ENCODE measurements at places on chromosomes 6 and 20.

DNA sequence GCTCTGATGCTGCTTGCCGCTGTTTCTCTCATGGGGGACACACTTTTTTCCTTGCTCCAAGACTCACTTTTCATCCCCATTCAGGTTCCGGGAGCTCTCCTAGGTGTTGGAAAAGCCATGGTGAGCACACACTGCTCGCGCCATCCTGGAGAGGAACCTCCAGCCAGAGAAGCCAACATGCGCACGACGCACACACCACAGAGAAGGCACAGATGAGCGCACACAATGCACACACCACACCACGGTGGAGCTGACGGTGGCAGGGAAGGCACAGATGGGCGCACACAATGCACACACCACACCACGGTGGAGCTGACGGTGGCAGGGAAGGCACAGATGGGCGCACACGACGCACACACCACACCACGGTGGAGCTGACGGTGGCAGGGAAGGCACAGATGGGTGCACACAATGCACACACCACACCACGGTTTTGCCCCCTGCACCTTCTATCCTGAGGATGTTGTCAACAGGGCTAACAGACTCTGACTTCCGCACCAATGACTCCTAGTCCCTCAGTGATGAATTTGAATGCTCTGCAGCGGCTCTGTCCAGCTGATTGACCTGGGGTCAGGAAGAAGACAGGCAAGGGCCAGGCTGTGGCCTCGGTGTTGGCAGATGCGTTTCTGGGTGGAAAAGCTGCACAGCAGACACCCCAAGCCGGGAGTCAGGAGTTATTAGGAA is 154.7 kb downstream of the ERMARD start:
- DNase-seq = no peak

DNA sequence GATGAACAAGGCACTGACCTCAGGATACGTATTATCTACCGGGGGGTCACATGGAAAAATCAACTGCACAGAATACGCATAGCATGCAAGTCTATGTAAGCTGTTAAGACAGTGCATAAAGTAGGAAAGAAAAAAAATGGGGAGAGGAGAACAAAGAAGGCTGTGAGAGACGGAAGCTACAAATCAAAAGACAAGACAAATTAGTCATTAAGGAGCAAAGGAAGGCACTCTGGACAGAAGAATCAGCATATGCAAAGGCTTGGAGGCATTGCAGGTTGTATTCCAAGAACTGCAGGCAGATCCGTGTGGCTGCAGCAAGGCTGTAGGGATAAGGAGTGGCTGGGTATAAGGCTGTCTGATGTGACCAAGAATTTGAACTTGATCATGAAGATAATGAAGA is 89.0 kb downstream of the NRSN1 start:
- no peak for DNase-seq

DNA sequence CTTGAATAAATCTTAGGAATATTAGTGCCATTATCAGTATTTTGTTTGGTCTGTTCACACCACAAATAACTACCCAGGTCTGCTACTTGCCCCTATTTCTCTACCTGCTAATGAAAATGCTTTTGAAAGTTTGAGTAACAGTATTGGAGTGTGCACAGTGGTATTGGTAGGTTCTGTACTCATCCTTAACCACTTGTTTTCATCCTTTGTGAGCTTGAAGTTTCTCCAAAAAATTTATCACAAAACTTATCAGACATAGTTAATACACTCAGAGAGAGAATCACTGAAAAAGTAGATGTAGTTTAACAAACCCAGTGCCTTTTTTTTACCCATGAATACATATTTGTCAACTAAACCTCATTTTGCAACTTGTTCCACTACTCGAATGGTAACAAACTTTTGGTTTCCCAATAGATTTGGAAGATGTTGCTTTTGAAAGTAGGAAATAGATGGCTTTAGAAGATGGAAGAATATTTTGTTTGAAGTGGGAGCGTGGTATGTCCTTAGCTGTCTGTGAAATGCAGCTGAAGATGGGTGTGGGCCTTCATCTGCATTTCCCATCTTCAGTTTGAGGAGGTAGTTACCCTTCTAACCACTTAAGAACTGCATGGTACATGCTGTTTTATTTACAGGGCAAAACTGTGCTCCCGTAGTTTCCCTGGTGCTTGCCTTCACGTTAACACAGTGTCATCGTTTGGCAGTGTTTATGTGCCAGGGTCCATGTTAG is 9.0 kb downstream of the PTPN1 start:
- no peak for DNase-seq

DNA sequence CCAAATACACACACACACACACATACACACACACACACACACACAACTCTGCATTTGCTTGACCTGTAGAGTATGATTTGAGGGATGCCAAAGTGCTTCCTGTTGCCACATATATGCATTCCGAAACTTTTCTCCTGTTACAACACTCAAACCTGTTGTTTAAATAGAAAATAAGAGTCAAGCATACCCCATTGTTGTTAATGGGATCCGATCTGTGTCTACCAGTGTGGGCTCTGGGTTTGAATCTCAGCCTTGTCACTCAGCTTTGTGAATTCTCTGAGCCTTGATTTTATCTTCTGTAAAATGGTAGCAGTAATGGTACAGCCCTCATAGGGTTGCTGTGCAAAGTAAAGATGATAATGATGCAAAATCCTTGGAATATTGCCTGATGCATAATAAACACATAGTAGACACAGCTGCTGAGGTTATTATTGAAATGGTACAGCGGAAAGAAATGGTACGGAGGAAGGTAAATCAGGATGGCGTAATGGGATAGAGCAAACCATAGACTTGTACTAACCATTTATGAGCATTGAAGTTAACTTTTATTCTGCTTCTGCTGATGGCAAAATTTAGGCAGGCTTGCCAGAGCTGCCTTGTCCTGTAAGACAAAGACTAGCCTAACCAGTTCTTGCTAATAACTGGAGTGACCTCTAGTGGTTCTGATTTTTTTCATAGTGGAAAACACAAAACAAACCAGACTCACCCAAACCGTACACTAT is 113.5 kb upstream of the PHACTR1 start:
- DNase-seq = peak; percentile 41

GRCh38 chr20:39676857-39677391 is 714.8 kb downstream of the DHX35 start:
- peak; percentile 22 for DNase-seq

DNA sequence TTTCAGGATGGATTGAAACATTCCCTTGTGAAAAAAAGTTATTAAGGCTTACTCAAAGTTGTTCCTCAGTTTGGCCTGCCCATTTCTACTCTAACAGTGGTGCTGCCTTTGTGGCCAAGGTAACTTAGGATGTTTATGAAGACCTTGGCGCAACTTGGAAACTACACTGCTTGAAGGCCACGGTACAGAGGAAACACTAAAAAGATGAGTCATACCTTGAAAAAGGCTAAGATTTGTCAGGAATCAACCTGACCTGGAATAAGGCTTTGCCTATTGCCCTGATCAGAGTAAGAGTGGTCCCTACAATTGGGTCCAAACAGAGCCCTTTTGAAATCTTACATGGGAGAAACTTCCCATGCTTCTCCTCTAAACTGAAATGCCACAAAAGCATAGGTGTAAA is 119.9 kb upstream of the MOCS1 start:
- no peak for DNase-seq

DNA sequence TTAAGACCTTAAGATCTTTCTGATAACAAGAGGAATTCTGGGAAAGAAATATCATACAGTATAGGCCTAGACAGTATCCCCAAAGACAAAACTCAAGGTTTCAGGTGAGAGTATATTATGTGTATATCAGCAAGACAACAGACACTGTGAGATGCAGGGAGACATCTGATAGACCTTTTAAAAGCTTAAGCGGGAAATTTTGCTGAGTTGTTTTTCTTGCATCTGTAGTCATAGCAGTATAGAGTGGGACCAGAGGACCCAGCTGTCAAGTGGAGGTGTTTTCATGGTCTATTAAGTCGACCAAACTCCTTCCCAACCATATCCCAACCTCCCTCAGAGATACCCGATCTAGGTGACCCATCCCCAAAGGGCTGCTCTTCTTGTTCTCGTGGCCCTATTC is 98.1 kb upstream of the THEMIS start:
- DNase-seq = no peak

GRCh38 chr20:20525756-20526155 is 157.9 kb downstream of the INSM1 start:
- no peak for DNase-seq

DNA sequence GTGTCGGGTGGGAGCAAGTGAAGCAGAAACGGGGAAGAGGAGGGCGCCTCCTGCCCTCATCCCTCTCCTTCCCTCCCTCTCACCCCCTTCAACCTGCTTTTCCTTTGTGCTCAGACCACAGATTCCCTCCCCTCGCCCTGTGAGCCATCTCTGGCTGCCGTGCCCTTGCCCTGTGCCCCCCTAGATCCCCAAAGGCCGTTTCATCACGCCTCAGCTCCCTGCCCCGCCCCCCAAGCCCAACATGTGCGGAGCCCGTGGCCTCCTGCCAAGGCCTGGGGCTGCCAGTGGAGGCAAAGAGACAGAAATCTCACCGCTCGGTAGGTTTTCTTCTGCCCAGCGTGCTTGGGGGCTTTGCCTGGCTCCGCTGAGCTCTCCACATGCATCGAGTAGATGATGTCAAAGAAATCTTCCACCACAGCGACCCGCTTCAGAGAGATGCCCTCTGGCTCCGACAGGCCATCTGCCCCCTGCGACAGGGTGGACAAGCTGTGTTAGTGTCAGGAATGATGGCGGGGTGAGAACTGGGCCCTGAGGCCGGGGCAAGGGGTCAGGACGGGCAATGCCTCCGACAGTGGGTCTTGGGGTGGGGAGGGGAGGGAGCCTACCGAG is 57.6 kb downstream of the NOL4L start:
- no peak for DNase-seq

- no peak for DNase-seq
Measured at GRCh38 chr20:62951896-62952372, 575 bp upstream of the SLC17A9 start.

DNA sequence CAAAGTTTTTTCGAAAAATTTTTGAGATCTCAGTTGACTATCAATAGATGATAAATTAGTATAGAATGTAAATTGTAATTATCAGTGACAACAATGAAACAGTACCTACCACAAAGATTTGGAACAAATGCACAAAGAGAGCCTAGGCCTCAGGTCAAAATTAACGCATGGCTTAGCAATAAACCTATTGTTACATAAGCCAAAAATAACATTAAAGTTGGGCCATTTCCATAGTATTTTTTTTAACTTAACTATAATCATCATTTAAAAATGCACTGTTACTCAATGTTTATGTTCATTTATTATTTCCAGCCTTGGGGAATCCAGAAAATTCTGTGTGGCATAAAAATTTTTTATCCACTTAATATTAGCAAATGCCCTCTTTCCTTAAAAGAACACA is 117.0 kb downstream of the EPB41L2 start:
- DNase-seq = no peak

DNA sequence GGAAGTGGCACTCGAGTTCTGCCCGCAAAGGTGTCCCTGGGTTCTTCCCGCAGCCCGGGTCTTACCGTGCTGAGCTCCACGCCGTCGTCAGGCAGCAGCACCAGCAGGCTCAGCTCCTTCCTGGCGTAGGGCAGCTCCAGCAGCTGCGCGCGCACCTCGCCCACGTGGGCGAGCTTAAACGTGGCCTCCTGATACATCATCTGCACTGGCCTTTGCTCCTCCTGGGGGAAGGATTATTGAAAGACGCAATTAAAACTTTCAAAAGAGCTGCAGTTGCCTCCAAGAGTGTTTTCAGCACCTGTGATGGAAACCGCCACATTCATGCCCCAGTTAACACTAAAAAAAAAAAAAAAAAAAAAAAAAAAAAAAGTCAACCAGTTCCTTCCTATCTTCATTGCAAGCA is 11.3 kb downstream of the SERPINB9 start:
- no peak for DNase-seq

GRCh38 chr20:50029697-50030461 is 47.1 kb downstream of the SNAI1 start:
- DNase-seq = peak; percentile 47

DNA sequence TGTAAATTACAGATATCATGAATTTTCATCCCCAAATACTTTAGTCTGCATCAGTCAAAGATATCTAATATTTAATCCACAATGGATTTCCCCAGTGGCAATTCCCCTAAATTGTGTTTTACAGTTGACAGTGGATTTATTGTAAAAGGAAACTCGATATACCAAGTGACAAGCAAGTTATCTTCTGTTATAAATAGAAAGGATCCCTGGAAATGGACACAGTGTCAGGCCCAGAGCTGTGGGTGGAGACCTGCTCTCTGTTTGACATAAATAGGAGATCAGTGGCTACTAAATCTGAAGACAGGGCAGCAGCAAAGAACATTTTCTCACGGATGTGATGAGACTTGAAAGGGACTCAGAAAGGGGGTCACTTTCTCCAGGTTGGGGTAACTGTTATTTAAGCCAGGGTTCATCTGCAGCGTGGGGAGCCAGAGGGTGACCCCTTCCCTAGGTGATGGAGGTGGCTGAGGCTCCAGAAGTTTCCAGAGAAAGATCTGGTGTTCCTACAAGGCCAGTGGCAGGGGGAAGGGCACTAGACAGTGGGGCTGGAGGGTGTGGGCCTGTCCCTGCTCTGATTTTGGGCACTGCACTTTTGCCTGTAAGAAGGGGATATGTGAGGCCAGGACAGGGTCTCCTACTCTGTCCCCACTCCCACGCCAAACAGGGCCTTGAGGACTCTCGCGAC is 12.3 kb upstream of the FAM110A start:
- no peak for DNase-seq

- DNase-seq = no peak
Measured at GRCh38 chr6:78896227-78896626, 28.9 kb downstream of the IRAK1BP1 start.

GRCh38 chr6:147564556-147564955 is 56.1 kb downstream of the SAMD5 start:
- DNase-seq = no peak

DNA sequence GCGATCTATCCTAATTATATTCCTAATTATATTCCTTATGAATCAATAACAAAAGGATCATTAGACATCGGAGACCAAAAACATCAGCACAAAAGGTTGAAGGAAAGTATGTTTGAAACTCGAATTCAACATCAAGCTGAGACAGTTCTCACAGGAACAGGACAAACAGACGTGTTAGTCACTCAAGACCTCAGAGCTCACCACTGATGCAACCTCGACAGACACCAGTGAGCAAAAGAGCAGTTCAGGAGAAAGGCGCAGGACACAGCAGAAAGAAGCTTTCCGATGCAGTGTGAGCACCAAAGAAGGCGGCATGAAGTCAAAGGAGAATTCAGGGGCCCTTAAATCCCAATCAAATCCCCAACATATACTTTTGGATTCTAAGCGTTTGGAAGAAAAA is 6.3 kb upstream of the RAMACL start:
- no peak for DNase-seq

DNA sequence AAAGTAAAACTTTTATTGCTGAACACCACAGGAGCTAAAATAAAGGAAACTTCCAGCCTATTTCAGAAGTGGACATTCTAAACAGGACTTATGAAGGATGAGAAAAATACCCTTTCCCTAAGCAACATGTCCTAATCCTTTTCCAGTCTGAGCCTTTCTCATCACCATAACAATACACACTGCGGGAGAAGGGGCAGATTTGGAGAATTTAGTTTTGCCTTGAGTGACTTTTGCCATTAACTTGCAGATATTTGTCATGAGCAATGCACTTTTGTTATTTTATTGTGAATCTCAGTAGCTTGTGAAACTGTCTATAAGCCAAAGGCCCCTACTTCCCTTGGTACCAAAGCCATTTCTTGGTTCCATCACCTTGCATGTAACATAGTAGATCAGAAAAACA is 53.0 kb upstream of the OLIG3 start:
- DNase-seq = no peak
